ENCODE measurements at places on chromosomes 1 and 21. TPM values are rescaled to one million over a fixed set of nuclear protein-coding genes. Genes with fewer than 3 reads are reported as not detected.

Gene CAMTA1
- 52.3 TPM for total RNA-seq

DNA sequence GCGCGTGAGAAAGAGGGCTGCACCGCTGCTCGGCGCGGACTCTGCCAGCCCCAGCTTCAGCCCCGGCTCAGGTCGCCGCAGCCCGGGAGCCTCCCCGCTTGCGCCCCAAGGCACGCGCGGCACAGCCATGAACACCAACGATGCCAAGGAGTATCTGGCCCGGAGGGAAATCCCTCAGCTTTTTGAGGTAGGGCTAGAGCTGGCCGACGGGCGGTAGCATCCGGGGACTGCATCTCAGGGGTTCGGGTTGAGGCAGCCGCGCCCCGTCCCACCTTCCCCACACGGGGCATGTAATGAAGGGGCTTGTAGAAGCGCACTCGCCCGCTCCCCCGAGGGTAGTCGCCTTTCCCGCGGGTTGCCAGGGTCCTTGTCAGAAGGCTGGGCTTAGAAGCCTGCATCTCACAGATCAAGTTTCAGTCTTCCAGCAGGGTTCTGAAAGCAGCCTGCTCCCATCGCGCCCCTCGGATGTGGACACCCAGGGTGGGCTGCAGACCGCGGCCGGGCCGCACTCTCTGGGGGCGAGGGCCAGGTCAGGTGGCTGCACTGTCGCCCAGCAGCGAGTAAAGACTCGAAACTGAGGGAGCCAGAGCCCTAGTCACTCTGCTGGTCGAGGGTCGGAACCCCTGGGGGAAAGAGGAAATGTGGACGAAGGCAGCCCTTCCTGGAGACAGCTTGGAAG, 507 bp downstream of the AK5 start:
- peaks cover 16% of the 10 kb centered on the region for H3K4me1 ChIP-seq
- H3K36me3 ChIP-seq = no peaks in the 10 kb centered on the region
- no peak overlapping the region for H3K4me3 ChIP-seq
- no peak overlapping the region for H3K27ac ChIP-seq
- H3K27me3 ChIP-seq = peaks cover 43% of the 10 kb centered on the region
- DNase-seq = no peak

Gene NFIA
- 63.4 TPM for total RNA-seq

Gene PADI2
- total RNA-seq = 2.1 TPM

Data from lung (tissue), 17 donors.